ENCODE measurements at places on chromosomes 1 and 21. TPM values are rescaled to one million over a fixed set of nuclear protein-coding genes. Genes with fewer than 3 reads are reported as not detected.

GRCh38 chr1:10626791-10627410 lies 152.2 kb downstream of the PEX14 start:
- no peaks in the 10 kb centered on the region for H3K27me3 ChIP-seq
- no peaks in the 10 kb centered on the region for H3K36me3 ChIP-seq
- DNase-seq, result no peak
- no peak overlapping the region for H3K27ac ChIP-seq
- H3K4me3 ChIP-seq, result no peak overlapping the region
- H3K4me1 ChIP-seq, result no peaks in the 10 kb centered on the region

DNA sequence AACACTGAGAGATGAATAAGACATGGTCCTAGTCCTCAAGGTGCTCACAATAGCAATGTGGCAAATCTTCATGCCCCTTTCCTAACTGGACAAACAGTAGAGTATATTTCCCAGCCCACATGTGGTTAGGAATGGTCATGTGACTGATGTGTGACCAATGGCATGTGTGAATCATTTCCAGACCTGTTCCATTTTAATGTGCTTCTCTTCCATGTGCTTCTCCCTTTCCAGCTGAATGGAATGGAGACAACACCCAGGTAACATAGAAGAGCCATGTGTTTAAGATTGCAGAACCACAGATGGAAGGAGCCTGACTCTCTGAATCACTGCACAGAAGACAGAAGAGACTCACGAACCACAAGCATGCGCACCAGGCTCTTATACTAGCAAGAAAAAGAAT lies 409.9 kb upstream of the NFIA start:
- H3K27me3 ChIP-seq, result no peaks in the 10 kb centered on the region
- DNase-seq, result no peak
- H3K4me1 ChIP-seq, result no peaks in the 10 kb centered on the region
- no peak overlapping the region for H3K4me3 ChIP-seq
- H3K27ac ChIP-seq, result no peak overlapping the region

- no peak overlapping the region for H3K27ac ChIP-seq
- H3K4me3 ChIP-seq, result no peak overlapping the region
- H3K36me3 ChIP-seq, result no peaks in the 10 kb centered on the region
- H3K4me1 ChIP-seq, result no peaks in the 10 kb centered on the region
- peaks cover 26% of the 10 kb centered on the region for H3K27me3 ChIP-seq
These were observed 58.1 kb downstream of the CASZ1 start for GRCh38 chr1:10738061-10739058.

GRCh38 chr1:238346340-238346739 lies 455.6 kb upstream of the ZP4 start:
- no peak overlapping the region for H3K4me3 ChIP-seq
- no peak for DNase-seq
- H3K27me3 ChIP-seq, result no peaks in the 10 kb centered on the region
- H3K27ac ChIP-seq, result no peak overlapping the region
- no peaks in the 10 kb centered on the region for H3K4me1 ChIP-seq

Gene PYGO2
- 13.2 TPM for total RNA-seq

- H3K27ac ChIP-seq, result no peak overlapping the region
- no peaks in the 10 kb centered on the region for H3K36me3 ChIP-seq
- no peaks in the 10 kb centered on the region for H3K27me3 ChIP-seq
- DNase-seq, result peak; percentile 49
These were observed 9.1 kb downstream of the SYTL1 start for GRCh38 chr1:27350663-27351540.

DNA sequence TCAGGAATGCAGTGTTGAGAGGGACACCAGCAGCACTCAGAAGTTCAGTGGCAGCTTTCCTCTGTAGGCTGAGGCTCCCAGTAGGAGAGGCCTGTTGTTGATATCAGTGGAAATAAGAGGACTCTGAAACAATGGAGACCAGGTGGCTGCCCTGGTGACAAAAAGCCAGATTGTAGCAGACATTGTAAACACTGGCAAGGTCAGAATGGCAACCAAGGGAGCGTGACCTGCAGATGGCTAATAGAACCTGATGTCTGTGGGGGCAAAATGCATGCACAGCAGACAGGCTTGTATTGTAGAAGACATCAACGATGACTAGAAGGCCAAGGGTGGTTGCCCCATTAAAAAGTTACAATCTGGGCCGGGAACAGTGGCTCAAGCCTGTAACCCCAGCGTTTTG lies 53.1 kb upstream of the GPR37L1 start:
- no peaks in the 10 kb centered on the region for H3K27me3 ChIP-seq
- no peak overlapping the region for H3K4me3 ChIP-seq
- H3K4me1 ChIP-seq, result no peaks in the 10 kb centered on the region
- H3K27ac ChIP-seq, result no peak overlapping the region

- no peaks in the 10 kb centered on the region for H3K36me3 ChIP-seq
- no peak for DNase-seq
- peaks cover 32% of the 10 kb centered on the region for H3K27me3 ChIP-seq
- no peak overlapping the region for H3K4me3 ChIP-seq
- no peaks in the 10 kb centered on the region for H3K4me1 ChIP-seq
These were observed 158.8 kb downstream of the URB2 start for GRCh38 chr1:229784834-229785233.

- no peaks in the 10 kb centered on the region for H3K36me3 ChIP-seq
- H3K27ac ChIP-seq, result no peak overlapping the region
- H3K4me3 ChIP-seq, result no peak overlapping the region
- no peaks in the 10 kb centered on the region for H3K27me3 ChIP-seq
These were observed 214.7 kb downstream of the SDCCAG8 start for GRCh38 chr1:243470502-243470901.

DNA sequence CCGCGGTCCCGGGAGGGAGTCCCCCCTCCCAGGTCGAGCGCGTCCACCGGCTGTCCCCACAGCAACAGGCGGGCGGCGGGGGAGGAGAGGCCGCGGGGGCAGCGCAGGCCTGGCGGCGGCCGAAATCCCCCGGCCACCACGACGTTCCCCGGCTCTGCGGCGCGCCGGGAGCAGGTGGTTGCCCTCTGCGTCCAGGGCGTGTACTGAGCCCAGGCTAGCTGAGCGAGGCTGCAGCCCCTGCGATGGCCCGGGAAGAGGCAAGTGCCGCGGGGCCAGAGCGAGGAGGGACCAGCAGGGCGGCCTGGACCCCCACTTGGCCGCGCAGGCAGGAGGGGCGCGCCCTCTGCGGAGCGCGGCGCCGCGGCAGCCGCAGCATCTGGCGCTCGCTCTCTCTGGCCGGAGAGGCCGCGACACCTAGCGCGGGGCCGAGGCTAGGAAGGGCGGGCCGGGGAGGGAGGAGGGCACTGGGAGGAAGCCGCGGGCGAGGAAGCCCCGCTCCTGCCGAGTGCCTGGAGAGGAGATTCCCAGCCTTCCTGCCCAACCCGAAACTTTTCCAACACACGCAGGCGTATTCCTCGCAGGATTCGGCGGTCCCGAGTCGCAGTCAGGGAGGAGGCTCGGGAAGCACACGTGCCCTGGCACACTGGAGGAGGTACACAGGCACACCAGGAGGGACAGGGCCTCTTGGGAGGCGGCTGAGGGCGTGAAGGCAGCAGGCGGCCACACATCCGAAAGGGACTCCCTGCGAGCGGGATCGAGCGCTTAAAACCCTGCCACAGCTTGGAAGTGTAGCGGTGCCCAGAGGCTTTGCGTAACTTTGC lies 4.9 kb upstream of the PROX1 start:
- DNase-seq, result peak; percentile 20
- H3K27me3 ChIP-seq, result peaks cover 78% of the 10 kb centered on the region
- no peak overlapping the region for H3K27ac ChIP-seq
- peak overlapping the region; percentile 32 for H3K4me3 ChIP-seq
- no peaks in the 10 kb centered on the region for H3K4me1 ChIP-seq

GRCh38 chr21:45102391-45102932 lies 28.1 kb downstream of the ADARB1 start:
- peak; percentile 80 for DNase-seq
- H3K27me3 ChIP-seq, result no peaks in the 10 kb centered on the region
- peaks cover 18% of the 10 kb centered on the region for H3K4me1 ChIP-seq
- H3K4me3 ChIP-seq, result 0 out of 2 replicates have a peak overlapping the region, but pooled peaks have one; percentile 6

Gene RAP1A
- total RNA-seq, result 29.5 TPM

GRCh38 chr1:27237112-27237511 lies 2.7 kb downstream of the WDTC1 start:
- no peaks in the 10 kb centered on the region for H3K27me3 ChIP-seq
- no peak overlapping the region for H3K4me3 ChIP-seq
- no peak overlapping the region for H3K27ac ChIP-seq
- H3K4me1 ChIP-seq, result peaks cover 9% of the 10 kb centered on the region

GRCh38 chr1:7119156-7119555 lies 333.9 kb downstream of the CAMTA1 start:
- no peak overlapping the region for H3K27ac ChIP-seq
- no peak overlapping the region for H3K4me3 ChIP-seq
- DNase-seq, result no peak

Gene GLMN
- 13.0 TPM for total RNA-seq

Gene MROH9
- total RNA-seq, result not detected

Gene EFCAB7
- total RNA-seq, result 1.4 TPM

Gene NTNG1
- 14.7 TPM for total RNA-seq

- H3K4me1 ChIP-seq, result peaks cover 16% of the 10 kb centered on the region
- no peak overlapping the region for H3K27ac ChIP-seq
- DNase-seq, result no peak
These were observed 36.2 kb upstream of the TNFRSF1B start for GRCh38 chr1:12130466-12131130.
